SK-N-MC (cell line): ENCODE measurements at places on chromosomes 2 and 18.

DNA sequence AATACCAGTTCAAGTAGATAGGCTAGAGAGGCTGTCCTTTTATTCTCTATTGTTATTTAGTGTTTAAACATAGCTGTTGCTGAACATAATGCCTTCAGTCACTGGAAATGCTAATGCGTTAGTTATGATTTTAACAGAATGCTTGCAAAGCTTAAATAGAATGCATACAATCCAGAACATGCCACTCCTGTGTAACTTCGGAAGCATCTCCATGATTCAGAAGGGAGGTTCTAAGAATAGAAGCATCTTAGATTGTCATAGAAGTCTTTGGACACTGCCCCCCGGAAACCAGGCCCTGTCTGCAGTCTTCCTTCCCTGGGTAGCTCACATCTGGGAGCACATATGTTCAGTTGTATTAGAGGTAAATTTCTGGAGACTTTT is 73.2 kb downstream of the ZNF532 start:
- DNase-seq: no peak

- no peak for DNase-seq
These were observed 42.0 kb downstream of the NEURL3 start for GRCh38 chr2:96463119-96463518.

- DNase-seq: no peak
These were observed 163.6 kb downstream of the NAPG start for GRCh38 chr18:10689236-10690034.

DNA sequence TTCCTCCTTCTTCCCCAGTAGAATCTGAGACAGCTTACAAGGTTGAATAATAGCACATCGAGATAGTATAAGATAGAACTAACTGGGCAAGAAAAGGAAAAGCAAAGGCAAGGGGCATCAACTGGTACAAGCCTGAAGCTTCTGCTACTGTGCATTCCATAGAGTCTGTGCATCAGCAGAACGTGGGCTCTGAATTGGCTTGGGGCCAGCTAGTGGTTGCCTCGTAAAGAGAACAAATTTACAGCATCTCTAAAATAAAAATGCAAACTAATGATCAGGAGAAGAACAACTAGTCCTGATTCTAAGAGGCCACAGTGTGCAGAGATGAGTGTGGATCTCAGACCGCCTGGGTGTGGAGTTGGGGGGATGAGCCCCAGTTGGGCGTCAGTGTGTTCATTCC is 36.6 kb downstream of the UPP2 start:
- peak; percentile 40 for DNase-seq

DNA sequence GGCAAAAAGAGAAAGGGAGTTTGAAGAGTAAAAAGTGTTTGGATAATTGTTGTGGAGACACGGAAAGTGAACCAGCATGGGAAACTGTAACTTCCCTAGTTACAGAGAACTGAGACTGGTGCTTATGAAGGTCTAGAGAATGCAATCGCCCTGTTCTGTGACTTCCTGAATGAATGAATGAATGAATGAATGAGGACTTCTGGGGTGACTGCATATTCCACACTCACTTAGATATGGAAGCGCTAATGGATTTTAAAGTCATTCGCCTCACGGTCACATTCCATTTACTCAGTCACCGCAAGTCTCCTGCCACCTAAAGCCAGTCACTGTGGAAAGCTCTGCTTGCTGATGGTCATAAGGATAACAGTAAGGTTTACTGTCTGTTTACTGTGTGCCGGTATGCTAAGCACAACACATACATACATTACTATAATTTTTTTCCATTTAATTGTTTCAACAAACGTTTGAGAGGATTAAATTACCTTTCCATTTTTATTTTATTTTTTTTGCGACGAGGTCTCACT is 138.2 kb downstream of the CABLES1 start:
- DNase-seq: no peak

GRCh38 chr2:182132605-182133004 is 147.0 kb downstream of the PPP1R1C start:
- peak; percentile 20 for DNase-seq

- no peak for DNase-seq
These were observed 141.1 kb downstream of the SP100 start for GRCh38 chr2:230557065-230557464.

GRCh38 chr18:79851489-79851888 is 53.8 kb downstream of the KCNG2 start:
- DNase-seq: no peak

DNA sequence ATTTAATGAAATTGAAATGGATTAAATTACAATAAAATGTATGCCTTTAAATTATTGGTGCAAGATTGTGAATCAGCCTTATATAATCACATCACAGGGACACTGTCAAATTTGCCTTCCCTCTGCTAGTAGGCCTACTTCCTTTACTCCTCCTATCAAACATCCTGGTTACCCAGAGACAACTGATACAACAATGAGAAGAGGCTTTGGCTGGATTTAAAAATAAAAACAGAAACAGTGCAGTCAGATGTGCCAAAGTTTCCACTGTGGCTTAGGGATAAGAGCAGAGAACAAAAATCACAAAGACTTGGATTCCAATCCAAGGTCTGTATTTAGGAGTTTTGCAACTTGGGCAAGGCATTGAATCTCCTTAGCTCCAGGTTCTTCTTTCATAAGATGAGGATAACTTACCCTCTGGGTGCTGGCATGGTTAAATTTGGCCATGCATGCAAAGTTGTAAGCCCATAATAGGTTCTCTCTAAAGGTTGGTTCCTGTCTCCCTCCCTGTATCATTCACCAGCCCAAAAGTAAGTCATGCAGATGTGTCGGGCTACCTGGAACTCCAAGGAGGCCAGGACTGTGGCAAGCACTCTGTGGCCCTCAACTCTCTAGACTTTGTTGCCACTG is 99.3 kb upstream of the LRATD1 start:
- no peak for DNase-seq

DNA sequence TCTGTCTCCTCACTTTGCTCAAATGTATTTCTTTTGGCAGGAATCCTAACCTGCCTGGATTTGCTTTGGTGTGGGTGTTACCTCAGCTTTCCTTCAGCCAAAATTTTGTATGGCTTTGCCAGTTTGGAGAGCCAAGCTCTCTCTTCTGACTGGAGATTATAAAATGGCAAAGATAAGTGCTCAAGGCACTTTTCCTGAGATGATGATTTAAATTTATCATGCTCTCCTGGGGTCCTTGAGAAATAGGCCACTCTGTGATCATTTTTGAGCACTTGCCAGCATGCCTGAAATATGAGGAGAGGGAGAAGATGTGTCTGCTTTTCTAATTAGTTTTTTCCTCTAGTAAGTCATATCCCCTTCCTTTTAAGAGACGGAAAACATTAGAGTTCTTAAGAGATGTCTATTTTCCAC is 683.0 kb downstream of the SLC4A3 start:
- DNase-seq: peak; percentile 14

DNA sequence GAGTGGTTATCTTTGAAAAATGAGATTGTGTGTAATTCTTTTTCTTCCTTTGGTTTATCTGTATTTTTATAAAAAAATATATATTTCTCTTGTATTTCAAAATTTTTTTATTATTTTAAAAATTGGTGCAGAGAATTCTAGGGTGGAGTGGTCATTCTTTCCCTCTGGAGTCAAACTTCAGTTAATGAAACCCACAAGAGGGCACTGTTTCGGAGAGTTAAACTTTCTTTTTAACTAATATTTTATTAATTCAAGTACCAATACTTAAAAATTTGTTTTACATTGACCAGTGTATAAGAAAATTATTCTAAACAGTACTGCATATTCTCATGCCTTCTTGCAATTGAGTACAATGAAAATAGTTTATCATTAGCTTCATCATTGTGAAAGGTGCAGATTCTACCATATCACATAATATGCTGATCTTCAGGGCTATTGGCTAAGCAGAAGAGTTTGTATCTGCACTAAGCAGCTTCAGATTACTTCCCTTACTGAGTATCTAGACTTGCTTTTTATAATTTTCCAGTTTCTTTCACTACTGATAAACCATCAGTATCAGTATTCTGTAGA is 50.1 kb downstream of the HS1BP3 start:
- DNase-seq: no peak

- DNase-seq: no peak
These were observed 89.9 kb upstream of the EPC2 start for GRCh38 chr2:148554459-148555247.

- no peak for DNase-seq
These were observed 387.0 kb upstream of the CDH19 start for GRCh38 chr18:66990909-66991308.

GRCh38 chr18:26556573-26556972 is 8.2 kb upstream of the KCTD1 start:
- DNase-seq: no peak

GRCh38 chr2:34545486-34546136 is 946.5 kb upstream of the FAM98A start:
- no peak for DNase-seq

DNA sequence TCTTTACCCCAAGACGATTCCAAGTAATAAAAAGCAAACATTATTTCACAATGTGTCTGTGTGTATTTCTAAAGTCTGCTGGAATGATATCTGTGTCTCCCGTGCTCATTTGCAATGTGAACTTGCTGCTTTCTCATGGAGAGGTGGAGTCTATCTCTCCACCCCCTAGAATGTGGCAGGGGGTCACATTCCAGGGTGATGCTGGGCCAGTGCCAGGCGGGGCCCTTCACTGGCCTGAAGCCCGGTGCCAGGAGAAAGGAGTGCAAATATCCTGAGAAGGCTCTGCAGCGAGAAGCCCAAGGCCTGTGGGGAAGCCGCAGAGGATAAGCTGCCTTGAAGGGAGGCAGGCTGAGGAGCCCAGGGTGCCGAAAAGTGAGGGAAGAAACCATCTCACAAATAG is 26.8 kb upstream of the LDLRAD4 start:
- no peak for DNase-seq

DNA sequence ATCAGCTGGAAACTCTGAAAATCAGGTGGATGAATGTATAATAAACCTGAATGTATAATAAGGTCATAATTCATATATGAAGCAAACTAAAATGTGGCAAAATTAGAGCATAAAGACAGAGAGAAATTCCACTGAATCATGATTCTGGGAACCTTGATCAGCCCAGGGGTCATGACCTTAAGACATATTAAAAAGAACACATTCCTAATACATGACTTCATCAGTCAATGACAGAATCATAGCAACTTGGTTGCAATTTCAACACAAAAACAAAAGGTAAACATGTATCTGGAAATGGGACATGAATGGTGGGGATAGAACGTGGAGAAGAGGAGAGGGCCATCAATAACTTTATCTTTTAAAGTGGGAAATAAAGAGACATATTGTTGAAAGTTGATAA is 17.6 kb downstream of the AFF3 start:
- no peak for DNase-seq

- DNase-seq: no peak
These were observed 435.3 kb downstream of the TGIF1 start for GRCh38 chr18:3885209-3885792.

DNA sequence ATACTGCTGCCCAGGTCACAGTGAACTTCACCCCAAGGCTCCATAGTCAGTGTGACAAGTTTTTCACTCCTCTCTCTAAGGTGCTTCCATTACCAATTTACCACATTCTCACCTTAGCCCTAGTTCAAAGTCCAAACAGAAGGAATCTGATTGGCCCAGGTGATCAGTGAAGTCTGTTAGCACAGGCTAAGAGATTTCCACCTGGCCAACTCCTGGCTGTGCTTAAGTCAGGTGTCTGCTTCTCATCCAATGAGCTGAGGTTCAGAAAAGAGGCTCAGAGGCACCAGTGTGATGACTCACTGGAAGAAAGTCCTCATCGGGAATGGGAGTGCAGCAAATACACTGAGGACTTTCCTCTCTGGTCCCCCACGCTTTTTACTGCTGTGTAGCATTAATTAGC is 164.4 kb upstream of the MGAT5 start:
- DNase-seq: no peak

DNA sequence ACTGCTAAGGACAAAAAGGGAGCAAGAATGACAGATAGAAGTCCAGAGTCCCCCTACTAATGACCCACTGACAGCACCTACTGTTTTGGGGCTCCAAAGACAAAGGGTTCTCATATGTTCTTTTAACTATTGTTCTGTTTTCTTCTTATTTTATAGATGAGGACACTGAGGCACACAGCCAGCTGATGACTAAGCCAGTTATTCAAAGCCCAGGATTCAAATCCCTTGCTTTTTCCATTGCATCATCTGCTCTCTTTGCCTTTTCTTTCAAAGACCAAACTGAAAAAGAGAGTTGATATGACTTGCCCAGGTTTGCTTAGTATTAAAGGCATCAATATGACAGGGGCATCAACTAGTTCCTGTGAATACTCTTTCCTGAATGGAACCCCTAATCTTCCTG is 299.8 kb downstream of the LRATD1 start:
- DNase-seq: no peak

DNA sequence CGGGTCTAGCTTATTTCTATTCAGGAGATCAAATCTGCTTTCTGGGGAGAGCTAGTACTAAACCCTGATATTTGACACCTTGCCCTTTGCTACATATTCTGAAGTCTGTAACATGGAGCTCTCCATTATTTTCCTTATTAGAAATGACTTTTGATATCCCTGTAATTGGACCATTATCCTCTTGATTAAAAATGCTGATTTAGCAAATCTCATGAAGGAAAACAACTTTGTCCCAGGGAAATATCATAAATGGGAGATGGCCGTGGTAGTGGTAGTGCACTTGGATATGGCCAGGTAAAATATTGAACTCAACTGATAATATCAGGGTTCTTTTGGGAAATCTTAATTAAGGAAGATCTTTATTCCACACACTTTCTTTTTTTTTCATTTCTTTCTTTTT is 326.5 kb downstream of the RPRM start:
- no peak for DNase-seq

DNA sequence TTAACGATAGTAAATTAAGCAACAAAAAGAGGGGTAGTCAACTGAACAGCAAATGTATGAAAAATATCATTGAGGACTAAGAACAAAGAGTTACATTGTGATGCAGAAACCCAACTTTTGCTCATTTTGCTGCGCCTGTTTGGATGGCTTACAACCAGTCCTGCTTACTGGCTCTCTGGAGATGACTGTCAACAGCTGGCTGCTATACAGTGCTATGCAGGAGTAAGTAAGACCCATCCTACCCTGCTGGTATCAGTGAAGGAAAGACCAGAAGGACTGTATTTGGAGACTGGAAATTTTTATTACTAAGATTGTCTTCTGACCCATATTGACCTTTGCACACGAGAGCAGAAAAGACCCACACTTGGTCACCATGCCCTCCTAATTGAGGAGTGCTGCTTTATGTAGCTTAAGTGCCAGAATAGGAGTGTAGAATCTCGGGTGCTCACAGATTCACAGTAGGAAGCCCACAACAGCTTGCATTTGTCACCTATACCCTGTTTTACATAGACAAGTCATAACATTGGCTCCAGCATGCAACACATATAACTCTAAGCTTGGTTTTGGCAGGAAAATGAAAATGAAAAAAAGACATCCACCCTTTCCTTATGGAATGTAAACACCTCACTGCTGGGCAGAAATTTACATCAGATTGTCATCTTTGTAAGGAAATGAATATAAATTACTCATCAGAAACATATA is 1915.0 kb upstream of the CELF4 start:
- DNase-seq: no peak

GRCh38 chr2:213640738-213641425 is 356.6 kb downstream of the SPAG16 start:
- DNase-seq: no peak

- DNase-seq: no peak
These were observed 1.0 kb downstream of the CXCR4 start for GRCh38 chr2:136116813-136117390.
